ENCODE measurements at places on chromosomes 1 and 21.
A peak's percentile ranks its signal among the peaks of the same experiment; 100 is the strongest.

DNA sequence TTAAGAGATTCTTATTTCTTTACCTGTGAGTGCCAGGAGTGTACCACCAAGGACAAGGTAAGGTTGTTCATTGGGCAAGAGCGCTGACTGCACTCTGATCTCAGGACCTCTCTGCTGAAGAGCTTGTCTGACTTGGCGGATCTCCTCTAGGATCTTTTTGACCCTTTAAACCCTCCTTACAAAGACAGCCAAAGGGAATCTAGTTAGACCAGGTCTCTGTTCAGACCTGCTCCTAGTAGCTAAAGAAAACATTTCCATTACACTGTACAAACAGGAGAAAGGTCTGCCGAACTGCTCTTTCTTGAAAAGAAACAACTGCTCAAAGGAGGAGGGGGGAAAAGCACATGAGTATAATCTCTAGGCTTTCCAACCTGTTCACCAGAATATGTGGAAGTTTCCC lies 49.3 kb downstream of the SMYD2 start:
- no peak for DNase-seq

GRCh38 chr1:96710708-96711477 lies 10.7 kb upstream of the PTBP2 start:
- no peak for DNase-seq

- DNase-seq = no peak
These were observed 29.2 kb downstream of the AGPAT3 start for GRCh38 chr21:43894206-43894577.

- DNase-seq = no peak
These were observed 21.7 kb downstream of the ATP5PO start for GRCh38 chr21:33893917-33894316.

DNA sequence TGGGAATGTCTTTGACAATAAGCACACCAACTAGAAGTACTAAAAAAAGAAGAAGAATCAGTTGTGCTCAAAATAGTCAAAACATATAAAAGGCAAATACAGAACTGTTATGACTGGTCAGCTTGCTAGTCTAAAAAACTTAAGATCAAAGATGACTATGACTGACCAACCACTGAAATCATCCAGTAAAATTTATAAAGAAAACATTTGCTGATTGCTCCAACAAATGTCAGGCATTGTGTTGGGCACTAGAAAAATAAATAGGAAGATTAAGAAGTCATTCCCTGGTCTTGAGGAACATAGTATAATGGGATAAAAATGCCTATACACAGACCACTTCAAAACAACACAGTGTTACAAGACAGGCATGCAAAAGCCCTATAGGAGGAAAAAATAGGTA lies 9.3 kb upstream of the ANGPTL3 start:
- no peak for DNase-seq

DNA sequence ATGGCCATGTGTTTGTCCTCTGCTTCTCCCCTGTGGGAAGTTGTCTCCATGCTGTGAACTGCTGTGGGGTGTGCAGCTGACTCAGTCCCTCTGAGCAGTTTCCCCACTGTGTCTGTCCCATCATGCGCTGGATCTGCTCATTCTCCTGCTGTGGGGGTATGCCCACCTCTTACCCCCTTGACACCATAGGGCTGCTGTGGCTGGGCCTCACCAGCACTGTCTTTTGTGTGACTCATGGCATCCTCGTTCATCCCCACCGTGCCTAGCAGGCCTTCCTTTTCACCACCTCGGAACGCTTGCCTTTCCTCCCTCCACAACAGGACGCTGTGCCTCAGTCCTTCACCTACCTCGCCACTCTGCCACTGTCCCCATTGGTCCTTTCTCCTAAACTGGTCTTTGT lies 27.3 kb downstream of the VANGL2 start:
- DNase-seq = no peak

DNA sequence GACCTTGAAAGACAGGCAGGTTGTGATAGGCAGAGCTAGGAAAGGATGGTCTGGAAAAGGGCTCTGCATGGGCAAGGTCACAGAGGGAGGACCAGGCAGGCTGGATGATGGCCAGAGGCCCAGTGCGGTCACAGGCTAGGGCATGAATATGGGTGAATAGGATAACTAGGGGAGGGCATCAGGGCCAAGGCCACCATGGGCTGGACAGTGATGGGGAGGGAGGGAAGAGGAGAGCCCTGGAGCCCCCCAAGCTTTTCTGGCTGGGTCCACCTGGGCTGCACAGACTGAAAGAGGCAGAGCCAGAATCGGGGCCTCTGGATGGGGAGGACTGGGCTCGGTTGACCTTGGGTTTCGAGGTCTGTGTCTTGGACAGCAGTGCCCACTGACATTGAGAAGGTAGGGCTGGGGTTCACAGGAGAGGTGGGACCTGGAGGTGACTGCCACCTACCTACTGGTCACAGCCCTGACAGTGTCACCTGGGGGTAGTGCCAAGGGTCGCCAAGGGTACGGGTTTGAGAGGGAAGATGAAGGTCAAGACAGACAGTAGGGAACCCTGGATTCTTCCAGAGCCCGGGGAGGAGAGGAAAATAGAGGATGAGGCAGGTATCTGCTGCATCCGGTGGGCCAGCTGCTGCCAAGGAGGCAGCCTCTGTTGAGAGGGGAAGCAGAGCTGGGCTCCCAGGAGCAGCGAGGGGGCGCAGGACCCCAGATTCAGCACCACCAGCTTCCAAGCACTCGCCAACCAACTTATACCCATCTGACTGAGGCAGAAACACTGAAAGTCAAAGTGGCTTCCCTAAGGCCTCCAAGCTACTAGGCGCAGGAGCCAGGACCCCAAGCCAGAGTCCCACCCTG lies 6.1 kb upstream of the NPHP4 start:
- no peak for DNase-seq

DNA sequence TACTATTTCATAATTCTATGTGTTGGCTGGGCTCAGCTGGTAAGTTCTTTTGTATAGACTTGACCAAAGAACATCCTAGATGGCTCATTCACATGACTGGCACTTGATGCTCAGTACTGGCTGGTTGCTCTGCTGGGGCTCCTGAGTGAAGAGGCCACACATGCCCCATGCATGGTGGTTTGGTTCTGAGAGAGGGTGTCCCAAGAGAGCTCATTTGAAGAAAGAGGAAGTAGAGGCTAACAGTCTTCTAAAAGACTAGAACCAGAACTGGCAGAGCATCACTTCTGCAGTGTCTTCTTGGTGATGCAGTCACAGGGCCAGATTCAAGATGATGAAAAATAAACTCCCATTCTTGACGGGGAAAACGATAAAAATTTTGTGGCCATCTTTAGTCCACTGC lies 5.2 kb upstream of the BACH1 start:
- no peak for DNase-seq

- DNase-seq = no peak
These were observed 3.3 kb upstream of the ATP6V1G3 start for GRCh38 chr1:198543670-198544260.

GRCh38 chr1:6528492-6528891 lies 25.8 kb downstream of the NOL9 start:
- no peak for DNase-seq

DNA sequence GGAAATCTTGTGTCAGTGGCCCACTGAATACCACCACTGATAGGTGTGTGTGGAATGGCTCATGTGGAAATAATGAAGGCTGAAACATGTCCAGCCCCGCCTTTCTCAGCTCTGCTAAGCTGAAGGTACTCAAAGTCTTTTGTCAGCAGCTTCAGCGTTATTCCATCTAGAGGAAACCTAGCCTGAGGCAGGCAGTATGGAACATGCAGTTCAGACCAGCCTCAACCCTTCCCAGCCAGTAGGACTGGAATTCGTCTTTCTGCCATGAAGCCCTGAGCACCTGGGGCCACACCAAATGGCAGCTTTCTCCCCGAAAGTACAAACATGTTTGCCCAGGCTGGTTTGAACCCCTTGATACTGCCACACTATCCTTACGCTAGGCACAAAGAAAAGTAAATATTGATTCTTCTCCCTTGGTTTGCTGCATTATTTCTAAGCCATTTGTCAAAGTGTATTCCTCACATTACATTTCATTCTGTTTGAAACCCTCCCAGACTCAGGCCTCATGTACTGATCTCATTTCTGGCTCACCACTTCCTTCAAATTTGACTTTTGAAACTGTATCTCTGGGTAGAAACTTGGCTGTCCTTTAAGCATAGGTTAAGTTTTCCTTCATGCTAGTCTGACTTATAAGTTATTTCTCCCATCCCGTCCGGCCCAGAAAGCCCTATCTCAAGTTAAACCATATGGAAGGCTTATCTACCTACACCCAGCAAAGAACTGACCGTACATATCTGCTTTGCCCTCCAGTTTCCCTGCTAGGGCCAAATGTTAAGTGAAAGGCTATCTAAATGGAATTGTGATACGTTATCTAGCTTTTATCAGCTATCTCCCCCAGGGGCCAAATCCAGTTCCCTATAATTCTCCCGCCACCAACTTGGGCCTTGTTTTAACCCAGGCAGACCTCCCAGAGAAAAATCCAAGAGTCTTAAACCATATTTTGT lies 45.7 kb upstream of the HOOK1 start:
- peak; percentile 8 for DNase-seq

- no peak for DNase-seq
These were observed 41.6 kb upstream of the LRIG2 start for GRCh38 chr1:113031171-113031933.

DNA sequence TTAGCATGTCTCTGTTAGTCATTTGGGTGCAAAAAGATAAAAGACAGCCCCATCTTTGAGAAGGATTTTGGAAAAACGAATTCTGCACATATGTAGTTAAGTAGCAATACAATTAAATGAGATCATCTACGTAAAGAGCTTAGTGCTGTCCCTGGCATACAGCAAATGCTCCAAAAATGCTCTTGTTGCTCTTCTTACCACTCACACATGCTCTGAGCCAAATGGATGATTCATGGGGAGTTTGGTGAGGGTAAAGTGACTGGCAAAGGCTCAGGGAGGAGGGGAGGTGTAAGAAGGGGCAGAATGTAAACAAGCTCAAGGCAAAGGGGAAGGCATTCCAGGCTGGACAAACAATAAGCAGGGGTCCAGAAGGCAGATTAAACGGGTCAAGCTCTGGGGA lies 191.9 kb downstream of the AK5 start:
- no peak for DNase-seq

GRCh38 chr1:50877641-50878040 lies 82.4 kb downstream of the FAF1 start:
- DNase-seq = no peak

DNA sequence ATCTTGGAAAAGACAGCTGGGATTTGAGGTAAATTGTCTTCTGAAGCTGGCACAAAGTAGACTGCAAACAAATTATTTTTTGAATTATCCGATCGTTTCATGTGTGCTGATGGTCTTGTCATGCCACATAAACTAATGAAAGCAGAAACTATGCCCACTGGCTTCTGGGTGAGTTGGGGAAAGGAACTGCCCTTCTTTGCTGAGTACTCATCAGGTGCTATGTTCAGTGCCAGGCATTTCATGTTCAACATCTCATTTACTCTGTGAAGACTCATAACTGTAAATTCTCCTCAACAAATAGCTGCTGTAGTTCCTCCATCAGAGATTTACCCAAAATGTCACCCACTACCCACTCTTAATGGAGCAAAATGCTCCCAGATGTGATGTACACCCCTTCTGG lies 1.2 kb downstream of the TRIT1 start:
- no peak for DNase-seq

GRCh38 chr1:219465212-219466093 lies 147.5 kb downstream of the ZC3H11B start:
- DNase-seq = no peak

DNA sequence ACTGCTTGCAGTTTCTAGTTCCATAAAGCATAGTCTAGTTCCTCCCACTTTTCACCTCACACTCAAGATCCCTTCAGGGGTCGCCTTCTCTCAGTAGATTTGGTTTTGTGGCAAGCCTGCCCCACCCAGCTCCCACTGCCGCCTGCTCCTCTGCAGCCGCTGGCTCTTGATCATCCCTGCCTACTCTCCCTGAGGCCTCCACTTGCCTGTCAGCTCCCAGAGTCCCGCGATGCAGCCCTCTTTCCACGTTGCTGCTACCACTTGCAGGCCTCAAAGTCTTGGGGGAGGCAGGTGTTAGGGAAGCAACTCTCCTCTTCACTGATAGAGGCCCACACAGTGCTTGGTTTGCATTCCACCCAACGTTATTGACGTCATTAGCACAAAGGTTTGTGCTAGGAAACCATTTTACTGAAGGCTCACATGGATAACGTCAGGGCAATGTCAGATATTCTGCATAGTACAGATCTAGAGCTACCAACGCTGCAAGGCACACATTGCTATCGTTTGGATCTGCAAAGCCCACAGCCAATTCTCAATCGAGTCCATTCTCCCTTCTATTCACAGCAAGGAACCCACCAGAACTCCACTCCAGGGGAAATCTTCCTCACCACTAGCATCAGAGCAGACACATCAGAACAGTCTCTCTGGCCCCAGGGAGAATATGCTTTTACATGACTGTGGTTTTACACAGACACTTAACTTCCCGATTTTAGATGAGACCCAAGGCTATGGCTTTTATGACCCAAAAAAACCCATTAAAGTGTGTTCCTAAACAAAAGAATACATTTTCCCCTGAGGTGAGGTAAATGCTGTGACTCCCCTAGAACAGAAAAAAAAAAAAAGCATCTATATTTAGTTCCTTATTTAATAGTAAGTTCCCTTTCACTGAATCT lies 519.5 kb upstream of the CAMK1G start:
- DNase-seq = no peak

DNA sequence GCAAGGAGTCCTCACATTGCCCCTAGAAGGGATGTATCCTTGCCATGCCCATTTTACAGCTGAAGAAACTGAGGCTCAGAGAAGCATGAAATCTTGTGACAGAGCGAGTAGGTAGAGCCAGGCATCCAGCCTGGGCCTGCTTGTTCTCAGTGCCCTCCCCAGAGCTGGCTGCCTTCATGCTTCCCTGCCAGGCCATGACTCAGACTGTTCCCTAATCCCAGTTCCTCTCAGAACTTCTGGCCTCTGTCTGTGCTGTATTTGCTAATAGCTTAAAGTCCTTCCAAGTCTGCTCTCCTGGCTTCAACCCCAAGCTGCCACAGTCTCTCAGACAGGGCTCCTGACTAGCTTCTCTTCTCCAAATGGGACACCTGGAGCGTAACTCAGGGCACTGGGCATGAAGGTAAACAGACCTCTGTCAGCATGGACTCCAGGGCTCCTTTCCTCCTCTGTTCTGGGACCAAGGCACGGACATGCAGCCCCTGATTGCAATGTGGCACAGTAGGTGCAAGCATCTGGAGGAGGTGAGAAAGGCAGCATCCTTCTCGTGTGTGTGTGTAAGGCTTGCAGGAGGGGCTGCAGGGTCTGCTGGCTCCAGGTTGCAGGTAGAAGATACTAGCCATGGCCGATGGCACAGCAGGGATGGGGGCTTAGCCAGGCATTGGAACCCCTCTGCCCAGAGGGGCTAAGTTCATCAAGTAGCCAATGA lies 122.7 kb downstream of the HMGB4 start:
- no peak for DNase-seq
